ENCODE measurements at places on chromosomes 3 and 15.

DNA sequence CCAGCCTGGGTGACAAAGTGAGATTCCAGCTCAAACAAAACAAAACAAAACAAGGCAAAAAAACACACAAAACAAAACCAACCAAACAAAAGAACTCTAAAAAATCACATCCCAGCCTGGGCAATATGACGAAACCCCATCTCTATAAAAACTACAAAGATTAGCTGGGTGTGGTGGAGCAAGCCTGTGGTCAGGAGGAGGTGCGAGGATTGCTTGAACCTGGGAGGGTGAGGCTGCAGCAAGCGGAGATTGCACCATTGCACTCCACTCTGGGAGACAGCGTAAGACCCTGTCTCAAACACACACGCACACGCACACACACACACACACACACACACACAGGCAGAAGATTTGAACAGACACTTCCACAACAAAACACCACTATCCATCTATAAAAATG, 99.6 kb downstream of the SHQ1 start:
- peak; percentile 71 for DNase-seq

DNA sequence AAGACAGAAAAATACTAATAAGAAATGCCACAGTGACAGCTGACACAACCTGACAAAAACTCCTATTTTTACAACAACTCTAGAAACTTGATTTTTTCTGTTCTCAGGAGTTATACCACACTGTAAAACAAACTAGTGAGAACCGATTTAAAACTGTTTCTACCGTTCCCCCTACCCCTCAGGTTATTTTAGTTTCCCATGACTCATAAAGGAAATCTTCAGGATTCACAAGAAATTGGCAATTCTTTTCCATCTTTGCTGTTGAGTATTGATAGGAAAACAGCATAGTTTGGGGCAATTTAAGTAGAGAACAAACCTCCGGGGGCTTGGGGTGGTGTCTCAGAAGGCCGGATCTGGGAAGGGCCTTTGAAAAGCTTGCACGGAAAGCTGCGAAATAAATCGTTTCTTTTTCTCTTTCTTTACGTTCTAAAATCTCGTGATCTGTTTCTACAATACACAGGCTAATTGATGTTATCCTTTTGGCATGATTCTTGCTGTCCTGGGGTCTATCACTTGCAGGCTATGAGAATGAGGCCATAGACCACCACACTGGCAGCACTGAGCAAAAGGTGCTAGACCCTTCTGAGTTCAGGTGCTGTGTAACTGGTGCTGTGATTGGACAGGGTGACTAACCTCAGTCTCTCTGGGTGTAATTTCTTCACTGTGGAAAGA, 89.3 kb downstream of the LPP start:
- DNase-seq: no peak

GRCh38 chr3:56677286-56677685, 5.8 kb downstream of the TASOR start:
- DNase-seq: no peak

DNA sequence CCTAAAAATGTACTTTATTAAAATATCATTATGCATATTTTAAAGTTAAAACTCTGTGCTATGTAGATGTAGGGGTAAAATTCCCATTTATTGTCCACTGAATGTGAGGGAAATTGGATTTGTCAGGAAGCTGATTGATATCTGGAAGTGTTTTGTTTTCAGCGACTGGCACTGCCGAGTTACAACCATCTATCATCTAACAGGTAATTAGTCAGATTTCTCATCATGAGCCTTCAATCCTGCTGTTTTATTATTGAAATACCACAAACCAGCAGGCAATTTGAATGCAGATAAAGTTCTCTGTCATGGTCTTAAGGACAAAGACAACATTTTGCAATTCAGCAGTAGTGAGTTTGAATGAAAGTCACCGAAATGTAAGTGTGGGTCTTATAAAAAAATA, 40.5 kb downstream of the ZIC1 start:
- DNase-seq: no peak

DNA sequence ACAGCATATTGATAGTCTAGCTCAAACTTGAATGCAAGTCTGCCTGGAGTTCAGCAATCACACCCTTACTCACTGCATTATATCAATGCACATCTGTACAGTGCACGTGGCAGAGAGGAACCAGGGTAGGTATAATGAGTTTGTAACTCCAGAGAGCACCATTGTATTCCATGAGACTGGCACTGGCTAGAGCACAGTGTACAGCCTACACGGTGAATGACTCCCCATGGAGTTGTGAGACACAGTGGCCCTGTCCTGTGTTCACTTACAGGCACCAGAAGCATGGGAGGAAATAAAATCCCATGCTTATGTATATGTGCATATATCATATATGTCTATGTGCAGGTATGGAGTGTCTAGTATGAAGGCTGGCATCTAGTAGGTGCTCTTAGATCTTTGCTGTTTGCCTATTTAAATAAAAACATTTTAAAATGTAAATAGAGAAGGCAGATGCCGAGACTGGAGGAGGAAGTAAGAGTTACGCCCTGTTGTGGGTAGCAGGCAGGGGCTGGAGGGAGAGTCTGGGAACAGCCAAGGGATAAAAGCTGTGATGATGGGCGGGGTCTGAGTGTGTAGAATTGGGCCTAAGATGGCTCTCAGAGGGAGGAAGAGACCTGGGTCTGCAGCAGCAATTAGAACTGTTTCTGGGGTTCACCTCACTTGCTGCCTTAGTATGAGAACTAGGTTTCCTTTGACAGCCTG, 360.7 kb upstream of the ICE2 start:
- no peak for DNase-seq

- peak; percentile 58 for DNase-seq
Observed at GRCh38 chr3:194476784-194477183, 10.0 kb downstream of the ATP13A3 start.
